ENCODE measurements at places on chromosomes 13 and 19.

- DNase-seq: no peak
Measured at GRCh38 chr13:27595055-27595811, 25.1 kb downstream of the LNX2 start.

DNA sequence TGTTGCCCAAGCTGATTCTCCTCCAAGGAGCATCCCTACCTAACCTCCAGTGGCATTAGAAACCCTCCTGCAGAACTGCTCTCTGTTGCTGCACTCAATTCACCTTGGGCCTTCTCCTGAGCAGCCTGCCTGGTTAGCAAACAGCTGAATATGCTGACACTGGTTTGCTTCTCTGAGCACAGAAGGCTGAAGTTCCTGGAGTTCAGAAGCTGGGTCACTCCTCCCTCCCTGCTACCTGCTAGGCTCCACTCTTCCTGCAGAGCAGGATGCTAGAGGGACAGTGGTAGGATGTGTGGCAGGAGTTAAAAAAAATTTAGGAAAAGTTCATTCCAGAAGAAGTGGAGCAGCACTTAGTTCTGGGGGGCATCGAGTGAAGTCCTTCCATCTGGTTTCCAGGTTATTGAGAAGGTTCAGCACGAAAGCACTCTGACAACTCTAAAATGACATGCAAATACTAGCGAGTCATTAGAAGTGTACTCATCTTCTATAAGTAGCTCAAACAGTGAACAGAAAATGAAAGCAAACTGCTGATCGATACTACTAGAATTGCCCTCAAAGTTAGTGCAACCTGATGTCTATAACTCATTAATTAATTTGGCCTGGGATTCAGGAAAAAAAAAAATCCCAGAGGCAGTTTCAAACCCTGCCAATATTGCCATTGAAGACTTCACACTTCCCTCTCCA lies 293.7 kb downstream of the POU4F1 start:
- DNase-seq: no peak

GRCh38 chr13:52798770-52799430 lies 49.5 kb downstream of the PCDH8 start:
- no peak for DNase-seq

GRCh38 chr13:31441800-31442510 lies 242.2 kb downstream of the B3GLCT start:
- no peak for DNase-seq

- no peak for DNase-seq
Measured at GRCh38 chr13:65990684-65991083, 1239.5 kb downstream of the PCDH9 start.

All from stimulated activated naive CD8-positive, alpha-beta T cell treated with anti-CD3 and anti-CD28 coated beads, Interleukin-15, amount 100 ng/mL, for 72 hours (primary cell).